ENCODE measurements at places on chromosomes 1 and 21.

- DNase-seq = no peak
Observed at GRCh38 chr21:34362670-34363069, 1.1 kb upstream of the KCNE2 start.

DNA sequence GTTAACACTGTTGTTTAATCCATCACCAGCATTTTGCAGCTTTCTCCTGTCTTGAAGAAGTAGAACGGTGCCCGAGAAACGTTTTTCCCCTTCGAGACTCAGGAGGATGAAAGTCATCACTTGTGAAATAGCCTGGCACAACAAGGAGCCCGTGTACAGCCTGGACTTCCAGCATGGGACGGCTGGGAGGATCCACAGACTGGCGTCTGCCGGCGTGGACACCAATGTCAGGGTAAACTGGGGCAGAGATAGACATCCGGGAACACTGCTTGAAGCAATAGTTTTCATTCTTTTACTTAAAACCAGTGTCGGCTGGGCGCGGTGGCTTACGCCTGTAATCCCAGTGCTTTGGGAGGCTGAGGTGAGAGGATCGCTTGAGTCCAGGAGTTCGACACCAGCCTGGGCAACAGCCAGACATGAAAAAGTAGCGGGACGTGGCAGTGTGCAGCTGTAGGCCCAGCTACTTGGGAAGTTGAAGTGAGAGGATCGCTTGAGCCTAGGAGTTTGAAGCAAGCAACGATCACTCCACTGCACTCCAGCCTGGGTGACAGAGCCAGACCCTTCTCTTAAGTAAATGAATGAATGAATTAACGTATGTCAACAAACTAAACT lies 945 bp downstream of the CHAF1B start:
- DNase-seq = no peak

GRCh38 chr1:8435569-8436071 lies 117.7 kb downstream of the SLC45A1 start:
- no peak for DNase-seq

GRCh38 chr1:22320587-22321344 lies 130.9 kb upstream of the ZBTB40 start:
- no peak for DNase-seq
